ENCODE measurements at places on chromosomes 7 and 10.

DNA sequence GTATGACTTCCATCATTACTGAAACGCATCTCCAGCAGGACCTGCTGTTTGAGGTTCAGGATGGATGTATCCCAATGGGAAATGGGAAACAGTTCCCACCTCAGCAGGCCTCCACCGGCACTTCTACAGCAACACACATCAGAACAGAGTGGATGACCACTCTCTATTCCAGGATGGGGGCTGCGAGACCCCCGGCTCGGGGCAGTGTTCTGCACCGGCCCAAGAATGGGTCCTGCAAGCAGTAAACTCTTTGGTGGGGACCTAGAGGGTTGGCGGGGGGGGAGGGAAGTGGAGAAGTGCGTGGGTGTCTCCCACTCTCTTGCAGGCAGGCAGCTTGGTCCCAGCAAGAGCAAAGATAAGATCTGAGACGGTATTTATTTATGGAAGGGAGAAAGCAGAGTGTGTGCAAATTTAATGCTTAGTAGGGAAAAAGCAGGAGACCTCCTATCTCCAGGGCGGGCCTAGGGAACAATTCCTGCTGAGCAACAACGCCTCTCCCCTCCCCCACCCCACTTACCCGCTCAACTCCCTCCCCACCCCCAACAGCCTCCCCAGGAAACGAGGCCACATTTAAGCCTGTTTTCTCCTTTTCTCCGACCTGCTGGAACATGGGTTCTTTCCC is 4.0 kb downstream of the SFMBT2 start:
- no peak for DNase-seq

- peak; percentile 32 for DNase-seq
Measured at GRCh38 chr10:10533437-10533836, 484.2 kb upstream of the CELF2 start.

DNA sequence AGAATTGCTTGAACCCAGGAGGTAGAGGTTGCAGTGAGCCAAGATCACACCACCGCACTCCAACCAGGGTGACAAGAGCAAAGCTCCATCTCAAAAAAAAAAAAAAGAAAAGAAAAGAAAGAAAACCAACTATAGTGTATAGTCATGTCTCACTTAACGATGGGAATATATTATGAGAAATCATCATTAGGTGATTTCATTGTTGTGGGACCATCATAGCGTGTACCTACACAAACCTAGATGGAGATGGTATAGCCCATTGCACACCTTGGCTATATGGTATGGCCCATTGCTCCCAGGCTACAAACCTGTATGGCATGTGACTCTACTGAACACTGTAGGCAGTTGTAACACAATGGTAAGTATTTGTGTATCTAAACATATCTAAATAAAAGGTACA is 8.5 kb upstream of the GALNT11 start:
- no peak for DNase-seq

DNA sequence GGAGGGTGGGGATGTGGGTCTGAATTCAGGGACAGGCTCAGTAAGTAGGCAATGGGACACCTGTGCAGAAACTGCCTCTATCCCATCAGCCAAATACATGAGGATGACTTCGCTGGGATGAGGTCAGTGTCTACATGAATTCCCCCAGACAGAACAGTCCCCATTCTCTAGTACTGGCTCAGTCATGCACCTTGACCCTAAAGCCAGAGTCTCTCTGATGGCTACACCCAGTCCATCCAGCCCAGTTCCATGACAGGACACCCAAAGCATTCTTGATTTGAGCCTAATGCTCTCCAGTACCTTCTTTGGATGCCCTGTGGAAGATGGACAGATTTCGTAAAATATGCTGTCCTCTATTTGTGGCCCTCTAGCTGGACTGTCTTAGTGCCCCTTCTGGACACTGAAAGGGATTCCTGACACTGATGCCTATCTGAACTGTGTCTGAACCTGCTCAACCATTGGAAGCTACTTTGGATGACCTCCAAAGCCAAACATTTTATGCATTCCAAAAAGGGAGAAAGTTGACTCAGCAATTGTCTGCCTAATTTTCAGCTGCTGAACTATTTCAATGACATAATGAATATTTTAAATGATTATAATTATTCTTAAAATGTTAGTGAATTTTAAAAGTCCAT is 14.6 kb downstream of the SFRP4 start:
- peak; percentile 50 for DNase-seq

DNA sequence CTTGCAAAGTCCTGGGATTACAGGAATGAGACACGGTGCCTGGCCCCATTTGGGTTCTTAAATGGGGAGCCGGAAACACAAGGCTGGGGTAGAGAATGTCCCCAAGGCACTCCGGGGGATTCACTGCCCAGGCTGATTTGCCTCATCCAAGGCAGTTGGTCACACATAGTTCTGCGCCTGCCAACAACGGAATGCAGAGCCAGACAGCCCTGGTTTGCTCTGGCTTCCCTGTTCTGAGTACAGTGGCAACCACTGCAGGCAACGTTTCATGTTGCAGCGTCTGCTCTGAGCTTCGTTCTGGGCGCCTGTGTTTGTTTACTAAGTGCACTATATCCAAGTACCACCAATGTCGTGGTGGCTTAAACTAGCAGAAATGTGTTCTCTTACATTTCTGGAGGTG is 61.7 kb upstream of the C1QL3 start:
- DNase-seq: peak; percentile 17

- DNase-seq: no peak
Measured at GRCh38 chr7:81245353-81245752, 326.5 kb upstream of the SEMA3C start.
